ENCODE measurements at places on chromosomes 5 and 9.

- no peak for DNase-seq
Measured at GRCh38 chr9:27497883-27498417, 26.1 kb upstream of the IFNK start.

GRCh38 chr5:167049771-167050567, 1241.5 kb upstream of the WWC1 start:
- DNase-seq: no peak

DNA sequence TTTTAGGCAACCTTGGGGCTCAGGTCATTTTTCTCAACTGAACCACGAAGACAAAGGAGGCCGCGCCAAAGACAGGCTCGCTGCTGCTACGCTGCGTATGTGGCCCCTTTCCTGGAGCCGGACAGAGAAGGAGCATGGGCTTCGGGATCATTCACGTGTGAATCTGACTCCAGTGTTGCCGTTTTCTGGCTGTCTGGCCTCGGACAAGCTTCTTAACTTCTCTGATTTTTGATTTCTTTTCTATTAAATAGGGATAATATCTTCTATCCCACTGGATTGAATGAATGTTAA, 50.8 kb upstream of the ZNF366 start:
- no peak for DNase-seq

GRCh38 chr9:84003246-84003645, 22.6 kb downstream of the RMI1 start:
- no peak for DNase-seq

DNA sequence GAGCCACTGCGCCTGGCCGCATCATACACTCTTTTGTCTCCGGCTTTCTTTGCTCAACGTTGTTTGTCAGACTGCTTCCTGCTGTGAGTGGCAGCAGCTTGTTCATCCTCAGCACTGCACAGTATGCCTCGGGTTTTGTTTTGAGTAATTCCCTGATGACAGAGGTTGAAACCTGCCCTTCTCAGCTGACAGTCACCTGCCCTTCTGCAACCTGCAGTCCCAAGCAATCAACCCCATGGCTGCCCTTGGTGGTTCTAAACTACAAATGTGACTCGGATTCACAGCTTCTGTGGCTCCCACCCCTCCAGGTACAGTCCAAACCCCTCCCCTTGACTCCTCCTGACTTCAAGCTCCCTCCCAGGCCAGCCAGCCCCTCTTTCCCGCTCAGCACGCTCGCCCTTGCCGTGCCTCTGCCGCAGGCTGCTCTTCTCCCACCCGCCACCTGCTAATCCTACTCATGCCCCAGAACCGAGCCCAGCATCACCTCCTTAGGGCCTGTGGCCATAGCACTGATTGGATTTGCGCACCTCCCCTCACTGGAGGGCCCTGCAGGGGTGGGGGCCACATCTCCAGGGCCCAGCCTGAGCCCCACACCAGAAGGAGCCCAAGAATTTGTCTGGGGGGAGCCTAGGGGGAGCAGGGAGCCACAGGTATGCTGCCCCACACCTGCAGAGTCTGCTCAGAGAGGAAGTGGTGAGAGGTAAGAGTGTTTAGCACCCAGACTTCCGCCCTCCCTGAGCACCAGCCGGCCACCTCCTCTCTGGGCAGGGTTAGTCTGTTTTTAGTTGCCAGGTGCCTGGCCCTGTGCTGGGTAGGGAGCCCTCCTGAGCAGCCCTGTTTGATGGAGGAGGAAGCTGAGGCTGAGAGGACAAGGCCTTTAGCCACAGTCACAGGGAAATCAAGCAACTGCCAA, 10.1 kb downstream of the EEIG1 start:
- DNase-seq: no peak

DNA sequence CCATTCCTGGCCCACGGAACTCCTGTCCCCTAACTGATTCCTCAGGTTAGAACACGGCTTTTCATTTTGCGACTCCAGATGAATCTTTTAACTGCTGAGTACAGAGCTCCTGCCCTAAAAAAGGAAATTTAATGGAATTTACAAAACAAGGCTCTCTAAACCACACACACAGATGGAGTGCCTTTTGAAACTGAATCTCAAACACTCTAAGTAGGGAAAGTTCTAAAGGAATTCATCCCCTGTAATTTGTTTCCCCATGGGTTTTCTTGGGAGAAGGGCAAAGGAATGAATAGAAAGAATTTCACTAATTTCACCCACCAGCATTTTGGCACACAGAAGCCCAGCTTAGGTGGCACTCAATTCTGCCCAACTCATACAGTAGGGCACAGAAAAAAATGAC, 106.5 kb downstream of the THBS4 start:
- DNase-seq: peak; percentile 73

DNA sequence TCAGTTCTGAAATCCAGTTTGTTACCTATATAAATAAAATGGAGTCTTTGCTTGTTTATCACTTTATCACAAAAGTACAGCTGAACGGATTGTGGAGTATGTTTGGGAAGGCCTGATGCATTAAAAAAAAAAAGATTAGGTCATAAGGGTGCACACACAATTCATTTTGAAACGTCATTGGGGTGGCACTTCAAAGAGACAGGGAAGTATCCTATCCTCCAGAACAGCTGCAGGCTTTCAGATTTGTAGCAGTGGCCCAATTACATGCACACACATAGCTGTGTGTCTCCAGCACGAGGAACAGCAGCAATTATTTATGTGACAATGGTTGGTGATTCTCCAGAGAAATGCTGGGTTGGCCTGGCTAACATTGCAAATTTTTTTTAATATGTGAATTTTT, 46.8 kb upstream of the FER start:
- DNase-seq: no peak

DNA sequence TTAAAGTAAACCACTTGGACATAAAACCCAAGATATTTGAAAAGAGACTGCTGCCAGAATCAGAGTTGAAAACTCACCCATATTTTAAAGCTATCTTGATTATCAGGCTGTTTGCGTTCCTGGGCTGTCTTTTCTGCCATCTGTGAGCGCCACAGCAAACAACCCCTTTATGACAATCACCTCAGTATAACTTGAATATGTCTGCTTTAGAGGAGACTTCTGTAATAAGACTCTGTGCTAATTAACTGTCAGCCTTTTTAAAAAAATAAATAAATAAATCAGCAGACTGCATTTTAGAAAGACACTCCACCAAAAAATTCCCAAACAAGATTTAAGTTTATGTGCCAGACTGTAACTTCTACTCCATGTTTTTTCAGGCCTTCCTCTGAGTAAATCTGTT, 375.7 kb upstream of the CCNH start:
- DNase-seq: no peak

DNA sequence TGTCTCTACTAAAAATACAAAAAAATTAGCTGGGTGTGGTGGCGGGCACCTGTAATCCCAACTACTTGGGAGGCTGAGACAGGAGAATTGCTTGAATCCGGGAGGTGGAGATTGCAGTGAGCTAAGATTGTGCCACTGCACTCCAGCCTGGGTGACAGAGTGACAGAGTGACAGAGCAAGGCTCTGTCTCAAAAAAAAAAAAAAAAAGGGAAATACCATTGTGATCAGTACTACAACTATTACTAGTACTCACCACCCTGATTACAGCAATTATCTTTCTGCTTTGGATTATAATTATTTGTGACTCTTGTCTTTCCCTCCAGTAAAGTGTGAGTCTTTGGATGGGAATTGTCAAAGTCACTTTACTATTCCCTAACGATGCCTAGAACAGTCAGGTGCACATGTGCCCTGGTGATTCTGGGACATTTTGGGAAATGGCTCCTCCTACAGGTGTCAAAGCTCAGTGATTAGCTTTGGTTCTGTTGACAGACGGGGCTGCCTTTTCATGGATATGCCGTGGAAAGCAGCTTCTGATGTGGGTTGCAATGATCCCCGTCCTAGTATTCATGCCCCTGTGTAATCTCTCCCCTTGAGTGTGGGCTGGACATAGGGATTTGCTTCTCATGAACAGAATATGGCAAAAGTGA, 31.8 kb upstream of the FRRS1L start:
- no peak for DNase-seq

GRCh38 chr5:72608297-72608696, 101.1 kb upstream of the ZNF366 start:
- peak; percentile 69 for DNase-seq

GRCh38 chr5:68817632-68818031, 276.2 kb upstream of the SLC30A5 start:
- no peak for DNase-seq

DNA sequence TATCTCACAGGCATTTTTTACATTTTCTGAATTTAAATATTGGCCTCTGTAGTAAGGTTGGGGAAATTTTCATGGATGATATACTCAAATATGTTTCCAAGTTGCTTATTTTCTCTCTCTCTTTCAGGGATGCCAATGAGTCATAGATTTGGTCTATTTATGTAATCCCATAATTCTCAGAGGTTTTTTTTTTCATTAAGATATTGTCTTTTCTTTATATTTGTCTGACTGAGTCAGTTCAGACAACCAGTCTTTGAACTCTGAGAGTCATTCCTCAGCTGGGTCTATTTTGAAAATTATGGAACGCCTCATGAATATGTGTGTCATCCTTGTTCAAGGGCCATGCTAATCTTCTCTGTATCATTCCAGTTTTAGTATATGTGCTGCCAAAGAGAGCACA, 223.2 kb downstream of the PCSK1 start:
- peak; percentile 63 for DNase-seq

- DNase-seq: no peak
Measured at GRCh38 chr5:174617285-174617684, 107.1 kb upstream of the MSX2 start.

- DNase-seq: peak; percentile 95
Measured at GRCh38 chr9:89388084-89388867, 70.0 kb downstream of the SECISBP2 start.

- DNase-seq: peak; percentile 65
Measured at GRCh38 chr5:79225026-79225425, 10.9 kb upstream of the JMY start.

- no peak for DNase-seq
Measured at GRCh38 chr5:78509145-78509865, 139.3 kb downstream of the LHFPL2 start.

- no peak for DNase-seq
Measured at GRCh38 chr5:170693701-170694100, 89.8 kb upstream of the GABRP start.

DNA sequence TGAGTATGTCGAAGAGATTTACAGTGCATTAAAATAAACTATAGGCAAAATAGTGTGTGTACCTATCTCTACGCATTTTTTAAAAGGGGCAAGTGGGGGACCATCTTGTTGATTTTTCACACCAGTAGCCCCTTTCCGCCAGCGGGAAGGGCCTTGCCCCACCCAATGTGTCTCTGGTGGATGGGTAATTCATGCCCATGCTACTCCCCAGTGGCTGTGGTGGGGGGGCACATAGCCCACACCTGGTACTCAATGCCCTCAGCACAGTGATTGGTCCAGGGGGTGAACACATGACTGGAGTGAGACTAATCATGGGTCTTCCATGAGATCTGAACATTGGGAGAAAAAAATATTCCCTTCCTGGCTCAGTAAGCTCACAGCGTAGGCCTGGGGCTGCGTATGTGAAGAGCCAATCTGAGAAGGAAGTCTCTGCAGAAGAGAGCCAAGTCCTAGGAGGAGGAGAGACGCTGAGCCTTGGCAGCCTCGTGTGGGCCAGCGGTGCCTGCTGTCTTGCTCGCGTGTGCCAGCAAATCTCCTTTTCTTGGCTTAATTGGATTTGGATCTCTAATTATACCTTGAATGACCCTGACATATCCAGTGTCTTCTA, 103.4 kb downstream of the ADAMTS2 start:
- DNase-seq: no peak

DNA sequence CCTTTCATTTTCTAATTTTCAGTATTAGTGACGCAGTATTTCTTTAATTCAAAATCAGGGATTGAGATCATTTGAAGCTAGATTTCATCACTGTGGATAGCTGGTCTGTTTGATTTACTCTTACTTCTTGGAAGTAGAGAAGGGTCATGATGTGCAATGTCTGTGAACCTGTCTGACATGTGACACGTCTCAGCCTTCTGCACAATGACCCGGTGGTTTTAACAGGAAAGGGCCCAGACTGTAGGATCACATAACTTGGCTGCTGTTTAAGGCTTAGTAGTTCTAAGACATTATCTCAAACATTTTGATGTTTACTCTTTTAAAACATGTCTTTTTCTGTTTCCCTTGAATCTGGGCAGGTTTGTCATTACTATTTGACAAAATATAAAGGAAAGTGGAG, 823.3 kb upstream of the NUDT12 start:
- DNase-seq: no peak

DNA sequence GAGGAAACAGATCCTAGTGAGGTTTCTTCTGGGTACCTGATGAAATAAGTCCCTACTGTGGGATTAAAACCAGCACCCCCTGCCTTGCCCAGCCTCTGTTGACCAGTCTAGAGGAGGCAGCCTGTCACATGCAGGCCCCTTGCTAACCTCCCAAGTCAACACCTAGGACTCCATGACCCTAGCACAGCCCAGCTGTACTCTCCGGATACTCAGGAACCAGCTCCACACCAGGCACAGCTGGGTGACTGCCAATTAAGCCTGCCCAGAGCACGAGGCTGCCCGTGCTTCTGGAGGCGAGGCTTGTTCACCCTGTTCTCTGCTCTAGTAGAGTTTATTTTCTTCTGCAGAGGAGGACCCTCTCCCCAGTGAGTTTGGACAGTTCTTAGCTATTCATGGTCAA, 92.5 kb downstream of the SNX24 start:
- no peak for DNase-seq

GRCh38 chr5:23639326-23639725, 131.9 kb downstream of the PRDM9 start:
- DNase-seq: no peak

DNA sequence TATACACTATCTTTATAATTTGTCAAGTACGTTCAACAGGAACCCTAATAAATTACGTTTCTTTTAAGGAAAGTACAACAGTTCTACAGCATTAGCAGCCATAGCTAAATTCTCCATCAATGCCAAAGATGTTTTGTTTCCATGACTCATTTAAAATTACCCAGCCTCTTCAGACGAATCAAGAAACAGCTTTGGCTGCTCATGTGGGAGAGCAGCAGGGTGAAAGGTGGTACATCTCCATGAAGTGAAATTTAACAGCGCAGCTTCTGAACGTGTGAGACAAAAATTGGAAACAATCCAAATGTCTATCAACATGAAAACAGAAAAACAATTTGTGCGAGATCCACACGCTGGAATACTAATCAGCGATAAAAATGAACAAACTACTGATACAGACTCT, 327.3 kb upstream of the CDH6 start:
- no peak for DNase-seq

DNA sequence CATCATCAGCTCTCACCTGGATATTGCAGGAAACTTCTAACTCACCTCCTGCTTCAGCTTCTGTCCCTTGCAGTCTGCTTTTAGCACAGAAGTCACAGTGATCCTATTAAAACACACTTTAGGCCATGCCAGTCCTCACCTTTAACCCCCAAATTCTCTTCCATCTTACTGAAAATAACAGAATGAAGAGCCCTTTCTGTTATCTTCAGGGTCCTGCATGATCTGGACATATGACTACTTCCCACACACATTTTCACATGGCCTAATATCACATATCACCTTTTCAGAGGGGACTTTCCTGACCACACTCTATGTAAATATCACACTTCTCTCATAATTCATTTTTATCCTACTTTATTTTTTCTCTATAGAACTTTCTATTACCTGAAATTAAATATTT, 550.6 kb upstream of the CLINT1 start:
- DNase-seq: no peak

Data from AG10803 (cell line).